ENCODE measurements at places on chromosomes 5 and 9.

DNA sequence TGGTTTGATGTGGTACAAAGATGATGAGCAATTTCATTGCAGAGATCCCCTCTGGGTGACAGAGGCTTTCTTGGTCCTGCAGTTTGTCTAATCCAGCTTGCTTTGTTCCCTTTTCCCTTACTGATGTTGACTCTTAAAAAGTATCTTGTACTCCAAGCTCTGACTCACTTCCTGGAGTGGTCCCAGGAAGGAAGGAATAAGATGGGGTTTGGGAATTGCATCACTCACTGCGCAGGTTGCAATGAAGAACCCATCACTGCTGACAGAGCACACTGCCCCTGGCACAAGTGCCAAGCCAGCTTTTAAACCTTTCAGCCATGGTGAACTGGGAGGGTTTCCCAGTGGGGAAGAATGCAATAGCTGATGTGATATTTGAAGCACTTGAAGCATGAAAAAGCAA, 662.2 kb upstream of the CTNND2 start:
- no peak for DNase-seq

DNA sequence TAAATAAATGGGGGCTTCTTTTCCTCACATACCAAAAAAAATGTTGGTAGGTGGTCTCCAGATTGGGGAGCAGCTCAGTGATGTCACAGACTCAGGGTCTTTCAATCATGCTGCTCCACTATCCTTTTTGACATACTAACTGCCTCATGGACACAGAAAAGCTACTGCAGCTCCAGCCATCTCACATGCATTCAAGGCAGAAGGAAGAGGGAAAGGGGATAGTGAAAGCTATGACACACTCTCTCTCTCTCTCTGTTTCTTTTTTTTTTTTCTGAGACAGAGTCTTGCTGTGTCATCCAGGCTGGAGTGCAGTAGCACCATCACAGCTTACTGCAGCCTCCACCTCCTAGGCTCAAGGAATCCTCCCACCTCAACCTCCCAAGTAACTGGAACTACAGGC, 7.9 kb upstream of the ADGRD2 start:
- DNase-seq, result no peak

DNA sequence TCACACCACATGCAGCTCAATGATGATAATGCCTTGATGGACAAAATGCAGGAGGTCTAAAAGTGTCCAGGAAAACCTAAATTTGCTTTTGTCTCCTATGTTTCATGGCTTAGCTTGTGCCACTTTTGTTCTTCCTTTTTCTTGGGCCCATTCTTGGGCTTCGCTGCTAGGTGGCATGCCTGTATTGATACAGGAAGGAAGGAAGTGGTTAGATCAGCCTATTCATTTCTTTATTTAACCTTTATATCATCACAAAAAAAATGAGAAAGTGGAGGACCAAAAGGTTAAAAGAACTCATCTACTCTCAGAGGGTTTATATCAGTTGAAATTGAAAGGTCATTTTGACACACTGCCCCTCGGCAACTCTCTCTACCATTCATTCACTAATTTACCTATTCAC, 260.2 kb downstream of the ARHGAP26 start:
- no peak for DNase-seq

- DNase-seq, result no peak
These were observed 54.4 kb upstream of the FCN1 start for GRCh38 chr9:134972140-134972539.

- no peak for DNase-seq
These were observed 13.5 kb downstream of the SH3TC2 start for GRCh38 chr5:149049371-149049781.

GRCh38 chr9:127014910-127015540, 100.4 kb downstream of the RALGPS1 start:
- no peak for DNase-seq

DNA sequence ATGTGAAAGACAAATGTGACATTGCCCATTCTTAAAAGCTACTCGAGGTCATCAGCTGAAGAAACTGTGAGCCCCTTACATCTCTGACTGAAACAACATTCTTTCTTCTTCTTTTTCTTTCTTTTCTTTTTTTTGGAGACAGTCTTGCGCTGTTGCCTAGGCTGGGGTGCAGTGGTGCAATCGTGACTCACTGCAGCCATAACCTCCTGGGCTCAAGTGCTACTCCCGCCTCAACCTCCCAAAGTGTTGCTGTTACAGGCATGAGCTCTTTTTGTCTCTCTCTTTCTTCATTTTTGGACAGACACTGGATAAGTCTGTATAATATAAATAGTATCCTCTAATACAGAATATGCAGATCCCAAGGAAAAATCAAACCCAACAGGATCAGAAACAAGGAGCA, 263.7 kb upstream of the KLF9 start:
- no peak for DNase-seq

GRCh38 chr5:20033881-20034280, 45.9 kb upstream of the CDH18 start:
- DNase-seq, result no peak

GRCh38 chr9:20557890-20558565, 64.3 kb downstream of the MLLT3 start:
- DNase-seq, result no peak

- no peak for DNase-seq
These were observed 53.7 kb downstream of the LHFPL2 start for GRCh38 chr5:78594610-78595457.

GRCh38 chr9:33351547-33351946, 50.8 kb downstream of the AQP7 start:
- DNase-seq, result no peak

DNA sequence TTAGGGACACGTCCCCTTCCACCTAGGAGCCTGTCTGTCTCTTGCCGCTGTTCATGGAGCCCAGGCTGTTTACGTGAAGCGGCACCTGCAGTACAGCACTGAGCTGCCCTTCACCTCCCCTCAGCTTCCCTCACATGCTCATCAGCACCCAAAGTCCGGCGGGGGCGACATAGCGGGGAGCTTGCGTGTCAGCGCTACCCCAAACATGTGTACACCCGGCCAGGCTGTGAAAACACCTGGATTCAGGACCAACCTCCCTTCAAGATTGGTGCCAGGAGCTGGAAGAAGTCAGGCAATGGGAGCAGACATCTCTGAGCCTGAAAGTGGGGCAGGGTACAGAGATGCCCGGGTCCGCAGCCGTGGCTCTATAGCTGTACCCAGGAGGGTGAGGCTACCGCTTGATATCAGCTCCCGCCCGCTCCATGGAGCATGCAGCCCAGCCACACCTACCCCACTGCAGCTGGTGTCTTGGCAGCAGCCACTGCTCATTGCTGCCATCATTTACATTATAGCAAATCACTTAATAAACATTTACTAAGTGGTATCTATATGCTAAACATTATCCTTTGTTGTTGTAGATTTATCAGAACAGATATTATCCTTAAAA, 712.1 kb downstream of the CDH9 start:
- no peak for DNase-seq

DNA sequence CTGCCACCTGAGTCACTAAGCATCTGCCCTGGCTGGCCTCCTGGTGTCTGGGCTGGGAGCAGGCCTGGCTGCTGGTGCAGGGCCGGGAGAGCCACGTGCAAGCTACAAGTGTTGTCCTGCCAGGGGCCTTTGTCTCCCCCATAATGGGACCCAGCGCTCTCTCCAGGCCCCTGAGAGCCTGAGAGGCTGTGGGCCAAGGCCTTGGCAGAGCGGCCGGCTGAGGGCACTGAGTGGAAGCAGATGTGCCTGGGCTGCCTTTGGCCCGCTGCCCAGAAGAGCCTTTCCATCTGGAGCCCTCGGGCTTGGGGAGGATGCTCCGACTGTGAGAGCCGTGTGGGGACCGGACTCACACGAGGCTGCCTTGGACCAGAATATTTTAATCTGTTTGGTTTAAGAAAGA, 185.5 kb downstream of the RGS3 start:
- DNase-seq, result no peak

GRCh38 chr5:157603333-157604190, 28.0 kb upstream of the ADAM19 start:
- DNase-seq, result peak; percentile 56

DNA sequence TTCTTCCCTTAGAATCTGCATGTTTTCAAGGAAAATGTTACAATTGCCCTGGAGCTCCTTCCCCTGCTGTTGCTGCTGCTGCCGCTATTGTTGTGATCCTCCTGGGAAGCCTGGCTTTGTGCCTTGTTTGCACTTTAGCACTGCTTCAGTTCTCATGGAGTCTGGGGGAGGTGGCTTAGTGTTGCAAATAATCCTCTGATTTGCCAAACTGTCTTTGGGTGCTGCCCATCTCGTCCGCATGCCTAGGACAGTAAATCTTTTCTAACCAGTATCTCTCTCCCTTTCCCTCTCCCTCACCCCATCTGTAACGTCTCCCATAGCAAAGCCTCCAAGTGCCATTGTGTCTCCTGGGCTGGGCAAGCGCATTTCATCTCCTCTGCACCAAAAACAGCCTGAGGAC, 30.3 kb downstream of the FAM240B start:
- no peak for DNase-seq

DNA sequence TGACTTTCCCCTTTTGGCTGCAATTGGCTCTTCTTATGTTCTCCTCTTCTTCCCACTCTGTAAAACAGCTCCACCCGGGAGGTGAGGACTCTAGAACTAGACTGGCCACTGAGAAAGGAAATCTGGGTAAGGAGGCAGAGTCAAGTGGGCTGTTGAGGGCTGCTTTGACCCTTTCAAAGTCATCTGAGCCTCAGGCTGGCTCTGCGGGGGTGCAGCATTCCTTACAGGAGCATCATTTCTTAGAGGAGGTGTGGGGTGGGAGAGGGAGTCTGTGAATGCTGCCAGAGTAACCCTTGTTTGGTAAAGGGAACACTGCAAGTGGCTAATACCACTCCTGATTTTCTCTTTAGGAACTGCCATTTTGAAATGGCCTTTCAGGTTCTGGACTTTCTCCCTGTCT, 377.7 kb upstream of the SMARCA2 start:
- no peak for DNase-seq

- DNase-seq, result no peak
These were observed 429.6 kb downstream of the ARHGEF28 start for GRCh38 chr5:74055486-74056106.

GRCh38 chr5:27009540-27009915, 28.9 kb downstream of the CDH9 start:
- DNase-seq, result no peak

DNA sequence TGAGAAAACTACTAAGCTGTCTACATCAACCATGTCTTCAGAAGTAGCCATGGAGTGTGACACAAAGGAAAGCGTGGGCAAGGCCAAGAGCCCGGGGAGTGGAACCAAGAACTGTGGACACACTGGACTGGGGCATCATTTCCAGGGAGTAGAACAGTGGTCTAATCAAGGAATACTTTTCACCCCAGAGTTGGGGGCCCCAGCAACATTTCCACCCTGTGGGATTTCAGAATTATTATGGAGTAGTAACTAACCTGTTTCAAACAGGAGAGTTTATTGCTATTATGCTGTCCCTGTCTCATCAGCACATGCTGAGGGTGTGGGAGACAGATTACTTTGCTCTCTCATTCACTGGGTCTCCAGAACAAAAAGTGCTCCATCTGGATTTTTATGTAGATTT, 58.0 kb upstream of the FSTL4 start:
- DNase-seq, result no peak

DNA sequence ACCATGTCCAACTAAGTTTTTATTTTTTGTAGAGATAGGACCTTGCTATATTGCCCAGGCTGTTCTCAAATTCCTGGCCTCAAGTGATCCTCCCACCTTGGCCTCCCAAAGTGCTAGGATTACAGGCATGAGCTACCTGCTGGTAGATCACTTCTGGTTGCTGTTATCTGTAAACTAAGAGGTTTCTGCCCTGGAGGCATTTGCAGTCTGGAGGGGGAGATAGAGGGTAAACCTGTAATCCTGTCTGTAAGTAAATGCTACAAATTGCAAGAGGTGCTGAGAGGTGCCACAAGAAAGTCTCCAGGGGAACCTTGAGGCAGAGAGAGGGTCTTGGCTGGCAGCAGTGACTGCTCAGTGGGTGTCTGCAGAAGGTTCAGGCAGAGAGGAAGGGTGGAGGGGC, 29.0 kb upstream of the GGTA1 start:
- DNase-seq, result no peak

DNA sequence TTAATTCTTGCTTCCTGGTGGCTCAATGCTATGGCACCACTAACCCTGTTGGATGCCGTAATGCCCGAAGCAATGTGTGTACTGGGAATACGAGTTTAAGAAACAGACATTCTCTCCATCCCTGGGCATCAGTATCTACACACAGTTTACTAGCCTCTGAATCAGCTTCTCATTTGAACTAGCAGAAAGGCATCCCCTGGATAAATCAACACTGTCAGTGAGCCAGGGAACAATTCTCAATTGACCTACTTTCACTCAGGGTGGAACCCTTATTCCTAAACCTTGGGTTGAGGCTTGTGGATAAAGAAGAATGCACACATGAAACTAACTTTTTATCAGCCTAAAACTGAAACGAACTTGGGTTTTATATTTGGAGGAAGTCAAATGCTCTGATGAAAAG, 331.0 kb downstream of the GADD45G start:
- DNase-seq, result no peak

DNA sequence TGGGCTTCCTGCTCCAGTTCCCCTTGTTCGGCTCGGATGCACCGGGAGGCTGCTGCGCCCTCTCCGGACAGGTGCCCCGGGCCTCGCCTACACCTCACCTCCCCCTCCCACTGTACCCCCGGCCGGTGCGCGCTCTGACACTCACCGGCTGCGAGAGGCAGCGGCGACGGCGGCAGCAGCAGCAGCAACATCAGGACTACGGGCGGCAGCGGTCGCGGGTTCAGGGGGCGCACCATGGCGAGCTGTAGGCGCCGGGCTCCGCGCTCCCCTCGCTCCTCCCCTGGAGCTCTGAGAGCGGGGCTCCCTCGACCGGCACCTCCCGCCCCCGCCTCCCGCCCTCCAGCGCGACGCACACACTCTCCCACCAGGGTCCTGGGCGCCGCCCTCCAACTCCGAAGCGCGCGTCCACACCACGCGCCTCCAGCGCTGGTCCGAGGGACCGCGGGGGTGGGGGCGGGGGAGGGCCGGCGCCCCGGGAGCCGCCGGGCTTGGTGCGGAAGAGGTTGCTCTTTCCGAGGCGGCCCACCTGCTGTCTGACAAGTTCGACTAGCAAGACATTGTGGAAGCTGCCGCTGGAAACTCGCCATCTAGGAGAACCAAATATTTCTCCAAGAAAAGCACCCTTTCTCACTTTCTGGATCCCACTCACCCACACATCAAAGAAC, at the start of gene GFRA3:
Gene GFRA3, minus strand, starts transcription at position 433 of the 665 bp plus-strand sequence. Its CDS starts 197 bp downstream, at position 236.
- no peak for DNase-seq

GRCh38 chr5:173296737-173297676, 31.2 kb downstream of the STC2 start:
- DNase-seq, result no peak

DNA sequence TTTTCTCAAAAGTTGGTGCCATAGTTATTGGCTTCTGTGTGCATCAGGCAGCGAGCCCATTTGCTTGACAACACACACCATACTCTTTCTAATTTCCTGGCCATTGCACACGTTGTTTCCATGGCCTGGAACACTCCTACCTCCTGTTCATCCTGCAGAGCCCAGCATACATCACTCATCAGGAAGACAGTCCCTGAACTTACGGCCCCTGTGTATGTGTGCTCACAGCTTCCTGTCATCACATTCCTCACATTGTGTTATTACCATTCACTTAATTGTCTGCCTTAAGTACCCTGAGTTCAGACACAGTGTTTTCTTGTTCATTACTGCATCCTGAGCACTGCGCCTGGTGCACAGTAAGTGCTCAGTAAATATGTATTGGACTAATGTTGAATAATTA, 355.9 kb downstream of the PRELID2 start:
- DNase-seq, result no peak

- DNase-seq, result no peak
These were observed 81.1 kb downstream of the SEC61B start for GRCh38 chr9:99303177-99303576.

- no peak for DNase-seq
These were observed 305.0 kb downstream of the RAB3C start for GRCh38 chr5:58887721-58888409.

All from activated T-helper 1 cell treated with anti-CD3 and anti-CD28 coated beads, Interleukin-2, amount 50 U/mL, for 16 hours (primary cell).